Spinal cord (tissue), 10 donors: ENCODE measurements at places on chromosomes 16 and 17. TPM values are rescaled to one million over a fixed set of nuclear protein-coding genes. Genes with fewer than 3 reads are reported as not detected.

The TK2 gene
- polyA plus RNA-seq: 39.2 TPM

The TMEM92 gene
- polyA plus RNA-seq: 3.0 TPM

The RGS9 gene
- polyA plus RNA-seq: 39.6 TPM

The CANT1 gene
- 38.8 TPM for polyA plus RNA-seq

GRCh38 chr16:49987381-49987780 is 37.6 kb upstream of the CNEP1R1 start:
- no peak for DNase-seq
